Activated CD4-positive, CD25-positive, alpha-beta regulatory T cell treated with anti-CD3 and anti-CD28 coated beads, Interleukin-2, amount 50 U/mL, for 24 hours (primary cell): ENCODE measurements at places on chromosomes 1 and 21.

DNA sequence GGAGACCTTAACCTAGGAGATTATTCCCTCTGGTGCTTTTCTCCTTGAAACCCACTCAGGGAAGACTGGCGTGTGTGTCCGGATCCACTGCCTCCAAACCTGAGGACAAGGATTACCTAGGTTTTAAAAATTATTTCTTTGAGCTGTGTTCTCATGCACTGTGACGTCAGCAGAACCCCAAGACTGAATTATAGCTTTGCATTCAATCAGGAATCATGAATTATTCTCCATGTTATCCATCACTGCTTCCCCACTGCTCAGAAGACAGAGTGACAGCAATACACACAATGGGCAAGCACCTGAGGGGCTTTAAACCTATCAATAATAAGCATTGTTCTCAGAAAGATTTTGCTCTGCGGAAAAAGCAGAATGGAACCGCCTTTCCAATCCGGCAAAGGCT lies 253.2 kb upstream of the FOXD3 start:
- no peak for ATAC-seq

- no peak for ATAC-seq
Measured at GRCh38 chr21:26852423-26852822, 7.2 kb upstream of the ADAMTS1 start.

DNA sequence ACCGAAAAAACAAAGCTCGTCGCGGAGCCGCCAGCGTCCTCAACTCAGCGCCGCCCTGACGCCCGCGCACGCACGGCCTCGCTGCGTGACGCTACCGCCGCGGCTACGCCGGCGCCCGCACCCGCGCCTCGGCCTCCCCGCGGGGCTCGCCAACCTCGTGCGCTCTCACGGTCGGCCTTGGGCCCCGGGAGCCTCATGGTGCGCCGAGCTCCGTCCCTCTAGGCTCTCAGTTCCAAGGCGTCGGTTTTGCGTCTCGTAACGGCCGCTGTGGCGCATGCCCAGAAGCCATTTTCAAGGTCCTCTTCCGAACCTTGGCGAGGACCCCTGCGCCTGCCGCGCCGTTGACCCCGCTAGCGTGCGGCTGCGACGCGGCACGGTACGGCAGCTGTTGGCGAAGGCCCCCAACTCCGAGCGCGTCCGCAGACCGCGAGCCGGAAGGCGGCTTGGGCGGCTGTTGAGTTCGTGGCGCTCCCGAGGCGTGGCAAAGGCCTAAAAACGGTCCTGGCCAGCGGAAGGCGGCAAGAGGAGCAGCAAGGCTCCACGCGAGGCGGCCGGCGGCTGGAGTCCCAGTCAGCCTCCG lies at the start of gene HENMT1:
Gene HENMT1 (minus strand): TSS at position 64 of the 580 bp plus-strand sequence. CDS start 1,209 bp downstream, outside the sequence.
- ATAC-seq = peak; percentile 88

DNA sequence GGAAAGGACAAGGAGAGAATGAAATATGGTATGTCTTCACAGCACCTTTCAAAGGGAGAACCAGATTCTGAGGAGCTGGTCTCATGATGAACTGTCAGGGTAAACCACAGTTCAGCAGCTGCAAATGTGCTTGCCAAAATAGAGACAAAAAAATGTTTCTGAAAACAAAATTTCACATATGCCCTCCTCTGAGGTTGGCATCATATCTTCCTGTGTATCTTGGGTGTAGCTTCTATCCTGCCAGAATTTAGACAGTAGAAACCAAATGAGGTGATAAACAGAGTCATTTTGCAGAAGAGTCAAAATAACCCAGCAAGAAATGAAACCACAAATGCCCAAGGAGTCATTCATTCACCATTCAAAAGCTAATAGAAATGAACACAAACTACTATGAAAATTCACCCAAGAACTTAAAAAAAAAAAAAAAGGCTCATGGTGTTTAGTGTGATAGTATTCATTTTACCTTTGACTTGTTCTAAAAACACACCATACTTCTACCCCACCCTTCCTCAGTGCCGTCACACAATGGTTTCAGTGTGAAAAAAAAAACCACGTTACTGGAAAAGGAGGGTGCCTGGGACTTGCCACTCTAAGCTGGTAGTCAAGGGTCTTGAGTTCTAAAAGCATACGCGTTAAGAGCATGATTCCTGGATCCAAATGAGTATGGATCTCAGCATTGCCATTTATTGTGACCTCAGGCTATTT lies 18.5 kb downstream of the SELL start:
- peak; percentile 73 for ATAC-seq

- ATAC-seq = no peak
Measured at GRCh38 chr1:12475947-12476346, 142.1 kb downstream of the DHRS3 start.

- no peak for ATAC-seq
Measured at GRCh38 chr1:204075890-204076846, 3.3 kb downstream of the SOX13 start.

DNA sequence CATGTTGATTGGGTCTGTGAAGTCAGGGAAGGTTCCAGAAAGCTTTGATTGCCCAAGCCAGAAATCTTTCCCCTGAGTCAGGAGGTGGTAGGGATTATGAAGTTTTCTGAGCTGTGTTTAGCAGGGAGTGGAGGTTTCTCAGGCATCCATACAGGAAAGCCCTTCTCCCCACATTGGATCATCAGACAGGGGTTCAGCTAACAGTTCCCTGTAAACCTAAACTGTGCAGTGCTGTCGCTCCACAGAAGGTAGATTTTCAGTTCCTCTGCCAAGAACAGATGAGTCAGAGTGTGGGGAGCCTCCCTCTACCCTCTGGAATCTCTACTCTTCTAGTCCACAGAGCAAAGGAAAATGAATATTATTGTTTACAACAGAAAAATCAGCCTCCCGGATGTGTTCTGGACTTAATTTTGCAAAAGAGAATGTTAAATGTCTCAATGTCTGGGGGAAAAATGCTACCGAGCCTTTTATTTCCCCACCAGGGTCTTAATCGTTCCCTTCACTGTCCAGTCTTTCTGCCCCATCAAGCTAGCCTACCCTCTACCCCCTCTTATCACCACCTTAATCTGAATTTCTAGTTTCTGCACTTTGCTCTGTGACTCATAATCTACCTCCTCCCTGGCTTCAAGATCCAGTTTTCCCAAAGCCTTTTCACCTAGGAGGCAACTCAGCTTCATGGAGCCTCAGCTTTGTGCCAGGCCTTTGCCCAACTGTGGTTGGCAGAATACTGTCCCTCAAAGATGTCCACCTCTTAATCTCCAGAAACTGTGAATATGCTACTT lies 355.6 kb downstream of the PRDM2 start:
- no peak for ATAC-seq

DNA sequence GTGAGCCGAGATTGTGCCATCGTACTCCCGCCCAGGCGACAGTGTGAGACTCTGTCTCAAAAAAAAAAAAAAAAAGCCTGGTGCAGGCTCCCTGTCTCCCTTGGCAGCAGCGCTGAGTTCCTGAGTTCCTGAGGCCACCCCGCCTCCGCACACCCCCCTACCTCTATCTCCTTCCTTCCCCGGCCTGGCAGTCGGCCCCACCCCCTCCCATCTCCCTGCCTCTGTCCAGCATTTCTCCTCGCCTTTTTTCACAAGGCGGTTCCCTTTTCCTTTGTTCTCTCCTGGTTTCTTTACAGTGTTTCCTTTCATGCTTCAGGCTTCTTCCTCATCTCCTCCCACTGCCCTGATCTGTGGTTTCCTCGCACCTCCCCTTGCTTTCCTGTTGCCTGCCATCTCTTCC lies 2.7 kb downstream of the RORC start:
- ATAC-seq = no peak

GRCh38 chr1:43933386-43934100 lies at the start of gene ARTN:
ARTN (plus strand) TSS chr1:43933801; CDS start chr1:43935657, 1,856 bp downstream.
- ATAC-seq = no peak

GRCh38 chr1:228990906-228991569 lies 255.8 kb downstream of the RHOU start:
- ATAC-seq = no peak

- no peak for ATAC-seq
Measured at GRCh38 chr1:22375601-22376000, 76.0 kb upstream of the ZBTB40 start.

GRCh38 chr1:229130028-229130668 lies 140.8 kb upstream of the RAB4A start:
- no peak for ATAC-seq
